ENCODE measurements at places on chromosomes 7 and 10.

GRCh38 chr7:46695051-46695708 is 774.1 kb upstream of the IGFBP3 start:
- DNase-seq = no peak

- DNase-seq = no peak
Measured at GRCh38 chr10:55803055-55803454, 558.0 kb downstream of the ZWINT start.

GRCh38 chr10:23015021-23015707 is 80.2 kb upstream of the MSRB2 start:
- no peak for DNase-seq

DNA sequence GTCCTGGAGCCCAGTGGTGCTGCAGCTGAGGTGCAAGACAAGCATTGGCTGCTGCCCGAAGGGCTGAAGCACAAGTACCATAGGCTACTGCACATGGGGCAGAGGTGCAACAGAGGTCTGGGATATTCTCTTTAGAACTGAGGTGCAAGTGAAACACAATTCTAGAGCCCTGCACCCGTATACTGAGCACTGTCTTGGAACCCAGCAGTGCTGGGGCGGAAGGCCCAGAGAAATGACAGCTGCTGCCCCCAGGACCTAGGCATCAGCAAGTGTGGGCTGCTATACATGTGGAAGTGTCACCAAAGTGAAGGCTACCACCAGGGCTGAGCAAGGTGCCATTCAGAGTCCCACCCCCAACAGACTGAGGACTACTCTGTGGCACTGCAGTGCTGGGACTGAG is 393.6 kb upstream of the STEAP1 start:
- no peak for DNase-seq

DNA sequence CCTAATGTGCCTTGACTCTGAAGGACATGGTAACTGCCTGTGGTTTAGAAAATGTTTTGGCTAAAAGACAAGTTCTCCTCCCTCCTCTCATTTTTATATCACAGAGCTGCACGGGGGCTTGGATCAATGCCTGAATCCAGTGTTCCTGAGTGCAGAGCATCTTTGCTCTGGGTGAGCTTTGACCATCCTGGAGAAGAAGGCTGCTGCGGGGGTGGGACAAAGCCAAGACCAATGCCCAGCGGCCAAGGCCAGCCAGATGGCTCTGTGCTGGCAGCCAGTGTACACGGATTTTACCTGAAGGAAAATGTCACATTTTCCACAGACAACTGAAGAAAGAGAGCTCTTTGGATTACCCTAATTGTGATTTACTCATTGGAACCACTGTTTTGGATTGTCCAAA is 102.0 kb upstream of the TARP start:
- no peak for DNase-seq

DNA sequence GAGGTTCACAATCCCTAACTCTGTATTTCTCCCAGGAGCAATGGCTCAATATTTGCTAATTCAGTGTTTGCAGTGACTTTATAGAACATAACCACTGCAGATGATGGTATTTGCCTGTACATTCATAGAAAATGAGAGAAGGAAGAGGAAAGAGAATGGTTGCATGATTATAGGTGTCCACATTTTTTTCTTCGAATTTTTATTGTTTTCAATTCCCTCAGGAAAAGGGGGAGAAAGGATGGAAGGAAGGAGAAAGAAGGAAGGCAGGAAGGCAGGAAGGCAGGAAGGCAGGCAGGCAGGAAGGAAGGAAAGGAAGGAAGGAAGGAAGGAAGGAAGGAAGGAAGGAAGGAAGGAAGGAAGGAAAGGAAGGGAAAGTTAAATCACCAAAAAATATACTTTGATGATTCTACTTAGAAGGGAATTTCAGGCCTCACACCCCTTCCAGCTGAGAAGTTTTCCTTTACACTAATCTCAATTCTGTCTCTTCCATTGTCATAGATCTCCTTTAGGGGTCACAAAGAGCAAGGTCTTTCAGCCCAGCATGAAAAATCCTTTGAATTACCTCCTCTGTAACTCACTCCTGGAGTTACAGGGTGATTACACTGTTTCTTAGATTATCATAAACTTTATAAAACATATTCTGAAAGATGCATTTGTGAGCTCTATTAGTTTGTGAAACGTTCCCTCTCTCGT is 118.8 kb upstream of the INHBA start:
- no peak for DNase-seq

DNA sequence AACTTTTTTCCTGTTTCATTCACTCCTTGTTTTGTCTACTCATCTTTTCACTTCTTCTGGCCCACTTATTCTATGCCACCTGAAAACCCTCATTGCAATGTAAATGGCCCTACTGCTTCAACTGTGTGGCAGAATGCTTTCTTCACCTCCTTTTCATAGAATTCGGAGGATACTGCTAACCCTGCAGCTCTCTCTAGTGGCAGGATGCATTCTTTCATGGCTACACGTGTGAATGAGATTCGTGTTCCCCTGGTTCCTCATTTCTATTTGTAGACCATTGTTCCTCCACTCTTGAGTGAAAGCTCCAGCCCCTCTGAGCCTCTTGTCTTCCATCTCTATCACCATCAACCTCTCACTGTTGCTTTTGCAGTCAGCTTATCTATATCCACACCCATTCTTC is 20.9 kb upstream of the CYP26C1 start:
- no peak for DNase-seq

- DNase-seq = no peak
Measured at GRCh38 chr7:66669496-66669895, 40.8 kb downstream of the KCTD7 start.

DNA sequence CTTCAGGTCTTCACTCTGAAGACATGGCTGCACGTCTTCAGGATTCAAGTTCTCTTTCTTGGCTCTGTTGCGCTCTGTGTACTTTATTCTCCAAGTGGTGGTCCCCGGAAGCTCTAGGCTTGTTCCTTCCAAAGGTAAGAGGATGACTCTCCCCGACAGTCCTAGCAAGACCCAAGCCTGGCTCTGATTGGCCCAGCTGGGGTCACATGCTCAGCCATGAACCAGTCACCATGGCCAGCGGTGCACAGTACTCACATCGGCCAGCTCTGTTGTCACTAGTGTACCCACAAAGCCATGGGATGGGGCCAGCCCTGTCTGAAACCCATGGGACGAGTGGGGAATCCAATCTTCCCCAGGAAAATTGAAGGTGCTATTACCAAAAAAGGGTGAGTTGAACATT is 5.2 kb upstream of the C7orf33 start:
- DNase-seq = no peak

- no peak for DNase-seq
Measured at GRCh38 chr10:34826221-34826620, 11.1 kb upstream of the PARD3 start.

DNA sequence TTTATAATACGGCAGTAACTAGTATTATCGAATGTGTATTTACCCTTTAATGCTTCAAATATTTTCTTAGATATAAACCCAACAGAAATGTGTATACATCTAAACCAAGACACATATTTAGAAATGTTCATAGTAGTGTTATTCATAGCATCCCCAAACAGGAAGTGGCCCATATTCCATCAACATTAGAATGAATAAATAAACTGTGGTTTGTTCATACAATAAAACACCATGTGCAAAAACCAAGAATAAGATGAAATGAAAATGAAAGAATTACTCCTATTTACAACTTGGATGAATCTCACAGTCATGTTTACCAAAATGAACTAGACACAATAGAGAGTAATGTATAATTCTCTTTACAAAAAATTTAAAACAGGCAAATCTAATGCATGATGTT is 9.2 kb upstream of the CAV2 start:
- no peak for DNase-seq

DNA sequence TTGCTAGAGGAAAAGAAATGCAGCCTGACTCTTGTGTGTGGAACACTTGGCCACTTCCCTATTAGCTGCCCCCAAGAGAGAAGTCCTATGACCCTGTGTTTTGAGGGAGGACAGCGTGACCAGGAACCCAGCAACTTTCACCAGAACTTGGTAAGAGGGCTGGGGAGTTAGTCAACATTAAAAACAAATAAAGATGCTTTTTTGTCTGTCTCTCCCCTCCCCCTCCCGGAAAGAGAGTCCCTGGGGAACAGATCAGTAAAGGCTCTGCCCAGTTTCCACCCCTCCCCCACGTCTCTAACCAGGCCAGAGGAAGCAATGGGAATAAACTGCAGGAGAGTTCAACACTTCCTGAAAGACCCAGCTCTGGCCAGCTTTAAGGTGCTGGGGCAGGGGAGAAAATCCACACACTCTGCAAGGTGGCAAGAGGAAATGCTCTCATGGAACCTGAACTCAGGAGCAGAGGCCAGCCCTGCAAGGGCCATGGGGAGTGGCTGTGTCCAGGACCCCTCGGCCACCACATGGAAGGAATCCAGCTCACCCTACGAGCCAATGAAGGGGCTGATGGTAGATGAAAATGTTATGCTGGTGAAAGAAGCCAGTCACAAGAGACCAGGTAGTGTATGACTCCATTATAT is 21.5 kb downstream of the SH3PXD2A start:
- DNase-seq = no peak

DNA sequence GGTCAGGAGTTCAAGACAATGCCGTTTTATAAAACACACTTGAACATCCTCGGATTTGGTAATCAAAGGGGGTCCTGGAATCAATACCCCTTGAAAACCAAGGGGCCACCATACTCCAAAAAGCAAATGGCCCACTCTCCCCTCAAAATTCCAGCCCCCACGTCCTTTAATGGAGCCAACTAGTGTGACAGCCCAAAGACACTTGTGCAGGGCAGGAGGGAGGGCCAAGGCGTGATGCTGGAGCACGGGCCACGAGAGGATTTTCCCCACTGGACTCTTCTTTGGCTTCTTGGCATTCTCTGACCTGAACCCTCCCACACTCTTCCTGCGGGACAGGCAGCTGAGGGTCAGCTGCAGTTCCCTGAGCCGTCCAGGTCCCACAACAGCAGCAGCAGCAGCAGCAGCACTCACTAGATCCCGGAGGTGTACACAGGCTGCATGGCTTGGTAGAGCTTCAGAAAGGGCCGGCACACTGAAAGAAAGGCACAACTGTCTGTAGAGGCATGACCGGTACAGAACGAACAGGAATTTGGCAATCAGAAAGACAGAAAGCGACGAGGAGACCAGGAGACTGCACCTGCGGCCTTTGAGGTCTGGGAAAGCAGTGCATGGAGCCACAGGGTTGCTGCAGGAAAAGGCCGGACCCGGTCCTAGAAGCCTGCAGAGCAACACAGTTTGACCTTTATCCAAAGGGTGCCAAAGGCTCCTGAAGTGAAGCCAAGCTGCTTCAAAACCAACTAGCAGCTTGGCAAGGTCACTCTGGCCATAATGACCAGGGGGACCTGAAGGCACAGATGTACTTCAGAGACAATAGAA is 168.2 kb downstream of the TNS3 start:
- no peak for DNase-seq

DNA sequence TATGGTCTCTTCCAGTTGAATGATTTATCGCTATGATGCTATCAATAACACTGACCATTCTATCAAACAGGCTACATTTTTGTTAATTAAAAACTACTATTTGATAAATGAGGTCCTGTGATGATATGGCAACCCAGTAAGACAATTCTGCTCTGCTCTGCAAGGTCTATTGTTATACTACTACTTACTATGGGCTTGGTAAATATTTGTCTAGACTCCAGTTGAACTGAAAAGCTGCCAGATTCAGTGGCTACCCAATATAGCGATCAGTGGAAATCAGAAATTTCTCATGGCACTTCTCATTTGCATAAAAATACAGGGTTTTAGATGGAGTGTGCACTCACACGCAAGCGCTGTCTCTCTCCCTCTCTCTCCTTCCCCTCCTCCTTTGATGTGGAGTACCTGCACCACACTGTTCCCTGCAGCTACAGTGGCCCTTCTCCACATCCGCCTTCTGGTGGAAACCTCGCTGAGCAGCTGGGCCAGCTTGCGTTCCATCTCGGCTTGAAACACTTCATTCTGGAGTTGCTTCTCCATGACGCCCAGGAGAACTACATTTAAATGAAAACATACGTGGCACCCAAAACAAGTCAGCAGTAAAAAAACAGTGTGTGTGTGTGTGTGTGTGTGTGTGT is 77.9 kb downstream of the KIAA1549 start:
- DNase-seq = no peak

DNA sequence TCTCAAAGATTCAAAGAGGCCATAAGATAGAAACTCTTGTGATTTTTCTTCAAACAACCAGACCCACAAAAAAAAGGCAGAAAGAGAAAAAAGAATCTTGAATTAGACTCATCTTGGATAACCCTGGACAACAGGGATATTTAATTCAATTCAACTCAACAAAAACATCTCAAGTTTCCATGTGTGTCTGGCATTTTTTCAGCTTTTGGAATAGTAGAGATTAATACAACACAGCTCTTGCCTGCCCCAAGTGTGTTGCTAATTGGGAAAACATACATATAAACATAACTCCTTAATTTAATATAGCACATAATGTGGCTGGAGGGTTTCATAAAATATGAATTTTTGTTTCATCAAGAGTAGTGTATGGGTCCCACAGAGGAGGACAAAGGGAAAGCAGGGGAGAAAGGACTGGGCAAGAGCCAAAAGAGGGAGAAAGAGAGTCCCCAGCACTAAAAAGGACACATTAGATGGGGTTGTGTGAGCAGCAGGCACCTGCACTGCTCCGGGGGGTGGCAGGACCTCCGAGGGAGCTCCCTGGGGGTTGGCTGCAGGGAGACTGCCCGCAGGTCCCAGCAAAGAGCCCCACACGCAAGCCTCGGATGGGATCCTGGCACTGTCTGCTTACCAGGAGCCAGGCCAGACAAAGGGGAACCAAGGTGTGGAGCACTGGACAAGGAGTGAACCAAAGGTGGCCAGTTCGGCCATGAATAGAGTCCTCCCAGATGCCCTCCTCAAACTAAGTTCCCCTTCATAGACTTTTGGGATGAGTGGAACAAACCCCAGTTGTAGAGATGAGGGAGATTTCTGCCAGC is 65.6 kb upstream of the TMEM72 start:
- no peak for DNase-seq

DNA sequence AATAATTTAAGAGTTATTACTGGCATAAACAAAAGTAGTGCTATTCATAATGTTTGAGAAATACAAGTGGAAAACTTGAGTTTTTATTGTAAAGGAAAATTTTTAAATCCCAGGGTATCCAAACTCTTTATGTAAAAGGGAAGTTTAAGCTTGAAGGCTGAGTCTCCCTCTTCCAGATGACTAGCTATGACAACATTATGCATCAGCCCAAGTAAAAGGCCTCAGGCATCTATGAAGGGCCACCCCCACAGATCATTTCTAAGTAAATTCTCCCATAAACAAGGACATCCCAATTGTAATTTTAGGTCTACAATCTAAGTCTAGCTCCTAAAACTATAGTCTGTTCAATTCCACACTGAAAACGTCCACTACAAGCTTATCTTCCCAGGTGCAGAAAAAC is 166.2 kb upstream of the STEAP1 start:
- no peak for DNase-seq

Measured in NCI-H1048 (cell line).